ENCODE measurements at places on chromosomes 4 and X. TPM values are rescaled to one million over a fixed set of nuclear protein-coding genes. Genes with fewer than 3 reads are reported as not detected.
A peak's percentile ranks its signal among the peaks of the same experiment; 100 is the strongest.

- DNase-seq = peak; percentile 54
Measured at GRCh38 chr4:26083987-26084386, 170.0 kb downstream of the SMIM20 start.

GRCh38 chr4:144597171-144597570 lies 48.8 kb upstream of the HHIP start:
- no peak for DNase-seq

GRCh38 chr4:56760183-56760582 lies 61.3 kb downstream of the SPINK2 start:
- no peak for DNase-seq

- no peak for DNase-seq
Measured at GRCh38 chrX:134480061-134480460, 20.1 kb downstream of the HPRT1 start.

DNA sequence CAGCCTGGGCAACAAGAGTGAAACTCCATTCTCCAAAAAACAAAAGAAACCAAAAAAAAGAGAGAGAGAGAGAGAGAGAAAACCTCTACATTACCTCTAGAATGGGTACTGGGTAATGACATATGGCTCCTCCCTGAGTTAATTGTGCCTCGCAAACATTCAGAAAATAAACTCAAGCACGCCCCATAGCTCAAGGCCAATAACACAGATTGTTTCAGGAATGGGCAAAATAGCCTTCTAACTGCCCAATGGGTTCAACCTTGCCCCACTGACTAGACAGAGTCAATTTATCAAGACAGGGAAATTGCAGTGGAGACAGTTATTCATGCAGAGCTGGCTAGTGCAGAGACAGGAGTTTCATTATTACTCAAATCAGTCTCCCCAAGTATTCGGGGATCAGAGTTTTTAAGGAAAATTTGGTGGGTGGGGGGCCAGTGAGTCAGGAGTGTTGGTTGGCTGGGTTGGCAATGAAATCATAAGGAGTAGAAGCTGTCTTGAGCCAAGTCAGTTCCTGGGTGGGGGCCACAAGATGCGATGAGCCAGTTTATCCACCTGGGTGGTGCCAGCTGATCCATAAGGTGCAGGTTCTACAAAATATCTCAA lies 25.1 kb downstream of the NIPAL1 start:
- peak; percentile 62 for DNase-seq

DNA sequence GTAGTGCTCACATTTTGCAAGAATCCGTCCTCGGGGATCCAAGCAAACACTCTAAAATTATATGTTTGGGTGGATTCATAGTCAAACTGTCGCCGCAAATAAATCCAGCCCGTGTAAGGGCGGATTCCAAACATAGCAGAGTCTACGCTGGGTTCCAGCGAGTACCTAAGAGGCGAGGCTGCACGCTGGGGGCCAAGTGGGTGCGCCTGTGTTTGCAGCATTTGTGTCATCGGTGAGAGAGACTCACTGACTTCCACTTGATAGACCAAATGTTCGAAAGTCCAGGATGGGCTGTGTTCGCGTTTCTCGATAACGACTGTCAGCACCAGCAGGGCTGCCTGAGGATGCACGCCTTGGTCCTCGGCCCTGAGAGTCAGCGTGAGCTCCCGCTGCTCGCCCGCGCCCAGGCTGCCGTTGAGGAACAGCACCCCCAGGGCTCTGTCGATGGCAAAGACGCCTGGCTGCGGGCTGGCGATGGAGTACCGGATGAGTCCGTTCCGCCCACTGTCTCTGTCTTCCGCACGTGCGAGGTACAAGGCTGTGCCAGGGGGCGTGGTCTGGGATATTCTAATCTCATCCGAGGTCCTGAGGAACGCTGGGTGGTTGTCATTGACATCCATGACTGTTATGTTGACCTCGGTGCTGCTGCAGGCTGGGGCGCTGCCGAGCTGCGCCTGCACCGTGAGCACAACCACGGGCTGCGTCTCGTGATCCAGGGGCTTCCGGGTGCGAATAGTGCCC lies 158.7 kb downstream of the DCHS2 start:
- peak; percentile 82 for DNase-seq

GRCh38 chr4:121025540-121025939 lies 46.8 kb downstream of the NDNF start:
- no peak for DNase-seq

GRCh38 chrX:118569676-118570075 lies 74.1 kb downstream of the DOCK11 start:
- peak; percentile 51 for DNase-seq

Gene FGF2
- total RNA-seq = 0.91 TPM

Gene MUC7
- not detected for total RNA-seq

Gene IQSEC2
- 0.21 TPM for total RNA-seq

Gene IL2RG
- total RNA-seq = 342 TPM

Gene TMEM31
- 0.25 TPM for total RNA-seq

Gene ADH1A
- not detected for total RNA-seq

Gene UGT2B28
- not detected for total RNA-seq

Gene AR
- total RNA-seq = not detected

Gene CYSLTR1
- total RNA-seq = 3.1 TPM

Gene CLIC2
- 0.43 TPM for total RNA-seq

Gene RPS6KA6
- total RNA-seq = 0.12 TPM
